Colonic mucosa (tissue), 4 donors: ENCODE measurements at places on chromosomes 5 and 9. TPM values are rescaled to one million over a fixed set of nuclear protein-coding genes. Genes with fewer than 3 reads are reported as not detected.

PRRX2 gene
- total RNA-seq, result 0.85 TPM

SPATA31D1 gene
- total RNA-seq, result not detected

MYO10 gene
- 57.9 TPM for total RNA-seq

SEMA5A gene
- 23.3 TPM for total RNA-seq

PCDH1 gene
- total RNA-seq, result 97.3 TPM

EXOSC2 gene
- 34.2 TPM for total RNA-seq

EIF4E1B gene
- total RNA-seq, result not detected

ARSI gene
- 0.17 TPM for total RNA-seq

ARHGEF28 gene
- 7.6 TPM for total RNA-seq

PCDHGA3 gene
- 0.10 TPM for total RNA-seq

AHRR gene
- total RNA-seq, result 1.9 TPM

TLE4 gene
- 17.6 TPM for total RNA-seq

ATG12 gene
- total RNA-seq, result 24.5 TPM

BHMT2 gene
- 0.90 TPM for total RNA-seq

PCDHGA2 gene
- total RNA-seq, result 0.50 TPM

SLC25A46 gene
- 54.8 TPM for total RNA-seq

GAS1 gene
- total RNA-seq, result 2.4 TPM

NSG2 gene
- total RNA-seq, result 0.27 TPM

RETREG1 gene
- 56.8 TPM for total RNA-seq

IFT74 gene
- 14.8 TPM for total RNA-seq

ACSL6 gene
- total RNA-seq, result 0.93 TPM

KIAA1191 gene
- 89.1 TPM for total RNA-seq

S1PR3 gene
- 0.67 TPM for total RNA-seq

POLR3G gene
- total RNA-seq, result 4.0 TPM

FSD1L gene
- total RNA-seq, result 6.0 TPM

HSD17B4 gene
- 304 TPM for total RNA-seq

SPINK6 gene
- total RNA-seq, result 0.45 TPM

CCNO gene
- total RNA-seq, result 2.5 TPM

TAS2R1 gene
- total RNA-seq, result not detected

FRRS1L gene
- total RNA-seq, result 1.8 TPM

IGIP gene
- total RNA-seq, result 7.8 TPM

ZNF474 gene
- 0.20 TPM for total RNA-seq

EXD3 gene
- total RNA-seq, result 36.4 TPM

CFAP77 gene
- not detected for total RNA-seq

TLE1 gene
- total RNA-seq, result 43.8 TPM

WNT8A gene
- not detected for total RNA-seq

PCDHA2 gene
- not detected for total RNA-seq

CNTNAP3 gene
- 0.62 TPM for total RNA-seq
